ENCODE measurements at places on chromosomes 12 and 14. TPM values are rescaled to one million over a fixed set of nuclear protein-coding genes. Genes with fewer than 3 reads are reported as not detected.

Gene DPY19L2
- total RNA-seq: 0.70 TPM

Gene GPR84
- not detected for total RNA-seq

Gene HOTAIR
- not detected for total RNA-seq

Gene CAPZA3
- total RNA-seq: not detected

Gene GNPTAB
- 19.5 TPM for total RNA-seq

Gene CLEC4D
- total RNA-seq: not detected

Gene GOLGA5
- total RNA-seq: 19.2 TPM

Gene TBC1D30
- 10.7 TPM for total RNA-seq

Gene DHRS1
- 5.3 TPM for total RNA-seq

Gene B4GALNT3
- total RNA-seq: 1.9 TPM

Gene TPH2
- not detected for total RNA-seq

Gene LUM
- total RNA-seq: not detected

Gene CAND1
- 92.4 TPM for total RNA-seq

Gene ZBTB39
- 2.2 TPM for total RNA-seq

Gene SALL2
- total RNA-seq: 5.0 TPM

Gene ZFHX2
- total RNA-seq: not detected

Gene TTC6
- total RNA-seq: not detected

Gene TGM1
- not detected for total RNA-seq

Gene GPRC5D
- total RNA-seq: not detected

Gene RPS26
- 1,254 TPM for total RNA-seq

Gene BCL11B
- not detected for total RNA-seq

Gene GALNT9
- total RNA-seq: 14.1 TPM

Gene KLRK1
- not detected for total RNA-seq

Gene RD3L
- total RNA-seq: not detected

Gene GSG1
- total RNA-seq: not detected

Gene PAN2
- total RNA-seq: 59.6 TPM

Gene CISTR
- total RNA-seq: not detected

All from Caki2 (cell line).